ENCODE measurements at places on chromosomes 4 and X.

DNA sequence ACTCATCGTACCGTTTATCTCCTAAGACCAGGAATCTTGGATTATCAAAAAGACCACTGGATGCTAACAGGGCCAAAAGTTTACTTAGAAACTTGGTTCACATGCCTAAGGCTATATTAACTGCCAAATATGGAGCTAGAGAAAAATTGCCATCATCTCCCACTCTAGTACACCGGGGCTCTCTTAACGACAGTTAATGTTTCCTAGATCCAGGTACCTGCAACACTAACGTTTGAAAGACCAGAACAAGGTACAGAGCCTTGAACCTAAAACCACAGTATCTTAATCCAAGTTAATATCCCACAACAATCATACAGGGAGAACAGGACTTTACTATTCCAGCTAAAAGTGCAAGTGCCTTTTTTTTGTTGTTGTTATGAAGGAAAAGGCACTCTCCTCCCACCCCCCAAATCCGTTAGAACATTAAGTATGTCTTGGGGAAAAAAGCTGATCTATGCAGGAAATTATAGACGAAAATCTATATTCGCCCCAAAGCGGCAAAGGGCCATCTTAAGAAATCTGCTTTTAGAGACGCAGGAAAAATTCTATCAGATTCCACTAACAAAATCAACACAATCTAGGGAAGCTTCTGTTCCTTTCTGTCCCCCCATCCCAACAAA is 1.3 kb downstream of the G3BP2 start:
- no peak for DNase-seq

- no peak for DNase-seq
These were observed 15.0 kb upstream of the OTUD4 start for GRCh38 chr4:145195167-145195952.

GRCh38 chr4:181659202-181659601 is 584.0 kb upstream of the TENM3 start:
- DNase-seq: no peak

DNA sequence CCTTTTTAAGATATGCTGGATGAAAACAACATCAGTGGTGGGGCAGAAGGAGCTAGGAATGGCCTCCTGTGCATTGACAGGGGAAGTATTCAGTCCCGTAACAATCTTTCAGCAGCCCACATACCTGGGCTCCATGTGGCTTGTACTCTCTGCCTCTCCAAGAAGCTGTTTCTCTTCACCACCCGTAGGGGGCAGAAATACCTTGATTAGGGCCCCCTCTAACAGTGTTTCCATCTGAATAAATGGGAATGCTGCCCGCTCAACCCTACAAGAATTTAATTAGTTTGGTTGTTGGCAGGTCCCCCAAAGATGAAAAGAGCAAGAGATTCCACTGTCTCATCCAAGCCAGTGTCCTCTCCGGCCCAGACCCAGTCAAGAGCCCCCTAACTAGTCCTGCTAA is 155.2 kb downstream of the SMIM20 start:
- DNase-seq: no peak

- no peak for DNase-seq
These were observed 9.9 kb upstream of the SLC25A43 start for GRCh38 chrX:119389214-119389613.

- no peak for DNase-seq
These were observed 69.5 kb downstream of the WFS1 start for GRCh38 chr4:6338951-6339817.

DNA sequence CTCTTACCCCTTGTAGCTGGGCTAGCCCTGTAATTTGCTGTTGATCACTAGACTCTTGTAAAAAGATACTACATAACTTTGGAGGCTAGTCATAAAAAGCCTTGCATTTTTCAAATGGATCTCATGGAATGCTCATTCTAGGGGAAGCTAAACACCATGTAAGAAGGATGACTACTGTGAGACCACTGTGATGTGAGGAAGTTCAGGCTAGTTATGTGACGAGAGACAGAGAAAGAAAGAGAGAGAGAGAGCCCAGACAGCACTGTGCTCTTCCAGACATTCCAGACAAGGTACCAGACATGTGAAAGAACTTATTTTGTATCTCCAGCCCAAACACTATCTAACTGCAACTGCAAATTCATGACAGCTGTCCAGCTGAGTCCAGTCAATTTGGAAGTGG is 404.6 kb upstream of the PITX2 start:
- no peak for DNase-seq

GRCh38 chr4:15162046-15162445 is 159.8 kb downstream of the CPEB2 start:
- DNase-seq: no peak

DNA sequence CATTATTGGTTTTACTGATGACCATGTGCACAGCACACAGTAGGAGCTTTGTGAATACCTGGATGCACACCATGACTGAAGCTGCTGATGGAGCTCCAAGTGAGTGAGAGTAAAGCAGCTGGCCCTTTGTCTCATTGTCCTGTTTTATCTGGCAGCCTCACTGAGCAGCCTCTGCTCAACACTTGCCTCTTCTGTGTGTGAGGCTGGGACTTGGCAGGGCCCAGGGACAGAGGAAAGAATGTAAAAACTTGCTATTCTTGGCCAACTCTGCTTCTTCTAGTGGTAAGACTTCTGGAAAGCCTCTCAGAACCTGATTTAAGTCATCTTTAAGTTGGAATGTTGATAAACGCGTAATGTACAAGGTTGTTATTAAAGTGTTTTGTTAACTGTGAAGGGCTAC is 61.4 kb downstream of the BEX1 start:
- no peak for DNase-seq

DNA sequence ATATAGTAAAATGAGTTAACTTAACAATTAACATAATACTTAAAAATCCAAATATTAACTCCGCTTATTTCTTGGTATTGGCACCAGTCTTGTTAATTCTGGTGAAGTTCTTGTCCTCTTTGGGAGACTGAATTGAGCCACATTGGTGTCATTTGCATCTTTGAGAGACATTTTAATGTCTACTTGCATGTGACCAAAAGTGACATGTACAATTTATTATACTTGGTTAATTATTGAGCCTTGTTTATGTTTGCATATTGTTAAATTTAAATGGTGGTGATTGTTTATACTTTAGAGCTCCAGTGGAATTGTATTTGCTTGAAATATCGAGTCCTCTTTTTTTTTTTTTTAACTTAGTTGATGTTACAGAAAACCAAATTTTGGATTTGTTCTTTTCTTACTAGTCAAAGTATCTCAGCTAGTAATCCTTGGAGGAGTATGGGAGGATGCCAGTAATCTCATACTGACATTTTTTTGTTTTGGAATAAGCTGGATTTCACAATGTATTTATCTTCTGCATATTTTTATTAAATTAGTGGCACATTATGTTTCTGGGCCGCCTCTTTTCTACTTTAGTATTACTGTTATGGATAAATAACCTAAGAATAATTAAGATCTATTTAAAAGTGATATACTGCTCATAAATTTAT is 3.9 kb downstream of the SPCS3 start:
- no peak for DNase-seq

DNA sequence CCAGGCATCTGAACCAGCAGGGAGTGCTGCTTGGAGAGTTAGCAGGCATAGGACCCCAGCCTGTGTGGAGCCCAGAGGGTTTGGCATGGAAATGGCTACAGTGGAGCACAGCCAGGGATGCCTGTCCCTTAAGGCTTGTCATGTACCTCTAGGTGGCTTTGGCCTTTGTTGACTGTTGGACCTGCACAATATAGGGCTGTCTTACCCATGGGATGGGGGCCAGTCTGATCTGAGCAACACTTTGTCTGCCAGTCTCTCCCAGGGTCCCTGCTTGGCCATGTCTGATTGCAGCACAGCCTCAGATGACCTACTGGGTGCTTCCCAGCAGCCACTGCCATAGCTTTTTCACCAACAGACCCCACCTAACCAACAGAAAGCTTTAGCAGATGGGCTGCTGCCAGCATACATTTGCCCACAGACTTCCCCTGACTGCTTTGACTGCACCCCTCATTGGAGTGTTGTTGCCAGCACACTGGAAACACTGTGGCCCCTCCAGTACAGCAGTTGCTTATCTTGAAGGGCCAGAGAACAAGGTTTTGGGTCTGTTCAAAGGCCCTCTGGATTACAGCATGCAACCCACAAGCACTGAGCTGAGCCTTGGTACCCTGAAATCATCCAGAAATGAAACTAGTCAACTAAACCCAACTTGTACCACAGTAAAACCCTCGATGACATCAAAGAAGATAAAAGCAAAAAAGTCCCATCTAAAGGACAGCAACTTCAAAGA is 22.1 kb downstream of the ANAPC10 start:
- DNase-seq: no peak

DNA sequence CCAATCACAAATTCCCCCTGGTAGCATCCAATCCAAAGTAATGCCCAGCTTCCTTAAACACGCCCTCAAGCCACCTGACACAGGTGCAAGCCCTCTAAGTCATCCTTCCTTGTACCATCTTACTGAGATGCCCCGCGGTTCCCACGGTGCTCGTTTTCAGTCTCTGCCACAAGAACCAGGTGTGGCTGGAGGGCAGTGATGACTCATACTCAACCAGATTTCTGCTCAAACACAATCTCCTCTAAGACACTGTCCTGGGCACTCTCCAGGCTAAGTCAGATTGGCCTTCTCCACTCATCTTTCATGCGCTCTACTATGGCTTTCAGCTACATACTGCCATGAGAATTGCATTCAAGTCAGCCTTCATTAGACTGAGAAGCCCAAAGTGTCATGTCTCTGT is 3.5 kb downstream of the SH3KBP1 start:
- peak; percentile 30 for DNase-seq

- no peak for DNase-seq
These were observed 200.2 kb downstream of the ADGRA3 start for GRCh38 chr4:22315628-22316027.

DNA sequence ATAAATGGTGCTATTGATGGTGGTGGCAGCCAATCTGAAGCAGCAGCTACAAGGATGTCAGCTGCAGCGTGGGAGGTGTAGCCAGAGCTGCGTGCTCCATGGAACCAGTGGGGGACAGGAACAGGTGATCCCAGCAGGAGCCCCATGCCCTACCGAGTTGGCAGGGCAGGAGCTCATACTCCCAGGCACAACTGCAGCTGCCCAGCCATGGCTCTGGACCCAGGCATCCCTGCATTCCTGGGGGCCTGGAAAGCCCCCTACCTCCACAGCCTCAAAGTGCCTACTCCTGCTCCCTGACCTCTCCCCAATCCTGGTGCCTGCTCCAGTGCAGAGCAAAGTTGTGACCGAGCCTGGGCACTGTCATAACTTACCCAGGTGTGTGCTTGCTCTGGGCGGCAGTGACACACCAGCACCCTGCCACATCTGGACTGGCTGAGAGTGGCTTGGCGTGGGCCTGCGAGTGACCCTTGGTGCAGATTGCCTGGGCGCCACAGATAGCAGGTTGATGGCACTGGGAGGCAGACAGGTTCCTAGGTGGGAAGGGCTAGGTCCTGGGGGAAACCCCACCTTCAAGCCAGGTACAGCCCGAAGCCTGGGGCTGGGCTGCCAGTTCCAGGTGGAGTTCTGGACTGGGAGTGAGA is 101.1 kb downstream of the DCAF12L2 start:
- DNase-seq: no peak

- DNase-seq: no peak
These were observed 165.6 kb upstream of the GALNT7 start for GRCh38 chr4:173002830-173003561.

DNA sequence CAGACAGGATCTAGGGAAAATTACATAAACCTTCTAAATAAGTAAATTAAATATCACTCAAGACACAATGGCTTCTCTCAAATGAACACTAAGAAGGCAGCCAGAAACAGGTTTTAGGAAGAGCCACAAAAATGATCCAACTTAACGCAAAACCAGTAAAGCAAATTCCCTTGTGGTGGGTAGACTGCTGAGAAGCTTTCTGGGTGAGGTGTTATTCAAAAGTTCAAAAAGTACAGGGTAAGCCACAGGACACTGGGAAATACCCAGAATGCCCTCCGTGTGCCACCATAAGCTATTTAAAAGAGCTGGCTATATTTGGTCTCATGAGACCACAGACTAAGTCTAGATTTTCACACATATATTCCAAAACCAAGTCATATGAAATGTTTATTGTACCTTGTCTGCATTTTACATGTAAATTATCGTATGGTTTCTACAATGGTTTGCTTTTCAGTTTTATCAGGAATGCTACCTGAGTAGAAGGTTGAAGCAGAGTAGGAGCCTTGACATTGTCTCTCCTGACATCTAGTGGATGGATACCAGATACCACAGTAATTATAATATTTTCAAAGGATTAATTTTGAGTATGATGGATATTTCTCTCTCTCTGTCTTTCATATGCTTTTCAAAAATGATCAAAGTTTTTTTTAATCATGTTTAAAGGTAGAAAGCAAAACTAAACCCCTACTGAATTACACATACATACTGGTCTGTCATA is 109.3 kb upstream of the KLHL13 start:
- DNase-seq: no peak

GRCh38 chr4:40204507-40205258 is 7.9 kb downstream of the RHOH start:
- no peak for DNase-seq

DNA sequence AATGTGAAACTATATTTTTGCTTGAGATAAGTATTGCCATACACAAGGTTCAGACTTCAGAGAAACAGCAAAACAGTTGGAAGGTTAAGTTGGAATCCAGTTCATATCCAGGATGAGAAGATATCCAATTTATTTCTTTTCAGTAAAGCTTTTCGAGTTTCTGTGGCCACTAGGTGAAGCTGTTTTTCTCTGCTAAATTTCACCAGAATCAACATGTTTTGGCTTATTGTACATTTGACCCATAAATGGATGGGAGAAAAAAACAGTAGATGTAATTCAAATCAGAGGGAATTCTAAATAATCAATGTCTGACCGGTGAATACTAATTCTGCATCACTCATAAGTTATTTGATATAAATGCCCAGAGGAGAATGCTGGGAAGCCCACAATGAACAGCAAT is 9.1 kb upstream of the METTL14 start:
- DNase-seq: no peak

DNA sequence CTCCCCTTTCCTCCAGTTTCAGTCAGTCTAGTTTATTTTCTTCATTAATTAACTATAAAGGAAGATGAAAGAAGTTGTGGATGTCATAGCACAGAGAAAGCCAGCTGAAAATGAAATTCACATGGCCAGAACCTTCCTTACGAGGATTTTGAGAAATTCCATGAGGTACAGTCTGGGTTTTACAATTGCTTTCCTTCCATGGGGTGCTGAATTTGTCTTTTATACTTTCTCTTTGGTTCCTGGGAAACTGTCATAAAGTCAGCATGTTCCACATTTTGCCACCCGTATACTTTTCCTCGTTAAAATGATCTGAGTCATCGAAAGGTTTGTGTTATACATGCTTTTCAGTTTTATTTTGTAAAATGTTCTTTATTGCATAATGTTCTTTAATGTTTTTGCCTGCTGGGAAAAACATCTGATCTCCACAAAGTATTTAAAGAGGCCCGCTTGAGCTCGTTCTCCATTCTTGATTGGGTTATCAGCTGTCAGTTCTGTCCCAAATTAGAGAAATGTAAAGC is 78.1 kb upstream of the CLDN34 start:
- DNase-seq: no peak

Data from activated naive CD8-positive, alpha-beta T cell treated with anti-CD3 and anti-CD28 coated beads, Interleukin-2, amount 50 U/mL, for 24 hours (primary cell).